ENCODE measurements at places on chromosomes 5 and 9.

GRCh38 chr9:114225561-114226212, 70.3 kb downstream of the COL27A1 start:
- no peak for DNase-seq

DNA sequence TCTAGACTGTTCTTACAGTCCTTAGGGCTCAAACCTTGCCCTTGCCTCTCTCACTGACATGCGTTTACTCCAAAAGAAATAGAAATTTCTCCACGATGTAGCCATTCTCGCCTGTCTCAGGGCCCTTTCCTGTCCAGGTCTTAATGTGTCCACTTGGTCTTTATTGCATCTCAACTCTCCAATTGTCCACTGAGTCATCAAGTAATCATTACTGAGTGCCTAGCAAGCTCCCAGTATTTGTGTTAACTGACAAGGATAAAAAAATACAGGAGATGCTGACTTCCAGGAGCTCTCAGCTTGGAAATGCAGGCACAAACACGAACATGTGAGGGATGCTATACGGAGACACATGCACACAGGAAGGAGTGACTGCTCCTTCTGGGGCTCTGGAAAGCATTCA, 147.3 kb downstream of the ARSB start:
- DNase-seq: no peak

DNA sequence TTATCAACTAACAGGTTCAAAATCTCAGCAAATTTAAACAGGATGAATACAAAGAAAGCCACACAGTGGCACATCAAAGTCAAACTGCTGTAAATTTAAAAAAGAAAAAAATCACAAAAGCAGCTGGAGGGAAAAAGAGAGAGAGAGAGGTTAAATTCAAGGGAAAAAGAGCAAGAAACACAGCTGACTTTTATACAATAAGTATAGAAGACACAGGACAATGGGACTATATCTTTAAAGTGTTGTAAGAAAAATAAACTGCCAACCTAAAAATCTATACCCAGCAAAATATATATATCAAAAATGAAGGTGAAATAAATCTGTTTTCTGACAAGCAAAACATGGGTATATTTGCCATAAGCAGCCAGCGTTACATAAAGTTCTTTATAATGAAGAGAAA, 261.5 kb downstream of the TLE1 start:
- peak; percentile 9 for DNase-seq

- peak; percentile 8 for DNase-seq
Observed at GRCh38 chr9:19967216-19967887, 178.5 kb upstream of the SLC24A2 start.

DNA sequence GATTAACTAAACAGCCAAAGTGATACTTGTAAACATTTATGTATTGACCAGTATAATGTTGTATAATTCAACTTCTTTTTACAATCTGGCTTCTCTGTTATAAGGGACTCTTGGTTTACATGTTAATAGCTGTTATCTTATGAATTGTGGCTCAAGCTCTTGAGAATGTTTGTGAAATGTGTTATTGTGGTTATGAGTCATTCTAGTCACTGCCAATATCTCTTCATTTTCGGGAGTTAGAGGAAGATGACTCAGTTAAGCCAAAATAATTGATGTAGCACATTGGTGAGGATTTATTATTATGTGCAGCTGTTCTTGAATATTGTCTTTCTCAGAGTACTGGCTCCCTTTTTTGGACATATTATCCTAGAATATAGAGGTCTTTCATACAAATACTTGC, 655.2 kb upstream of the RIOK2 start:
- DNase-seq: no peak

DNA sequence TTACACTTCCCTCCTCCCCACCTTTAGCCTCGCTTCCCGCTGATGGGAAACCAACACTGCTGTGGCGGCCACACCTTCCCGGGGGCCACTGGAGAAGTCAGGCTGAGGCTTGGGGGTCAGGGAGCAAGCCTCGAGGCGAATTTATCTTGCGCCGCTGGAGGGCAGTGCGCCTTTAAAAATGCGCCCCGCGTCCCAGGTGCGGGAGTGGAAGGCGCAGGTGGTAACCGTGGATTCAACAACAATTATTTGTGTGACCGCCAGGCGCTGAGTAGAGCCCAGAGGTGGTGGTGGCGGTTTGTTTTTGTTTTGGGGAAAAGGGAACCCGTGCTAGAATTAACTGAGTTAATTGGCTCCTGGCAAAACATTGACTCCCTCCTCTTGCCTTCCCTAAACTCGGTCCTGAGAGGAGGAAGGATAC, 1.1 kb downstream of the CFAP77 start:
- DNase-seq: peak; percentile 86

DNA sequence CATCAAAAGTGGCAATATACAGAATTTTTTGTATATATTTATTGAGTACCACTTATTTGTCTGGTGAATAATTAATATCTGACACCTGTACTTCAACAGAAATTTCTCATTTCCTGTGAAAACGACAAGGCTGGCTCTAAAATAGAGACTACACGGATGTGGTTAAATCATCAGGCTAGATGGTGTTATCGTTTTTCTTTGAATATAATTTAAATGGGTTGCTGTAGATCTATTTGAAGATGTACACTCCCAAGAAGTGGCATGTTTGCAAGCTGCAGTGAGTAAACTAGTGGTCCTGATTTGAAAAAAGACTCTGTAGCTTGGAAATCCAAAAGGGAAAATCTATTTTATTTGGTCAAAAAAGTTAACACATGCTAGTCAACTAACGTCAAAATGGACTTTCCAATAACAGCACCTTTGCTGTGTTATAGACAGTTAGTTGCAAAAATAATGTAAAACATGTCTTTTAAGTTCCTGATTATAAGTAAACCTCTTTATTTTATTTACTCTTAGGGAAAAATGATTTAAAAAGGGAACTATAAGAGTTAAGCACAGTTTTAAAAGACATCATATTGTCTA, 13.8 kb downstream of the ST8SIA4 start:
- DNase-seq: no peak

DNA sequence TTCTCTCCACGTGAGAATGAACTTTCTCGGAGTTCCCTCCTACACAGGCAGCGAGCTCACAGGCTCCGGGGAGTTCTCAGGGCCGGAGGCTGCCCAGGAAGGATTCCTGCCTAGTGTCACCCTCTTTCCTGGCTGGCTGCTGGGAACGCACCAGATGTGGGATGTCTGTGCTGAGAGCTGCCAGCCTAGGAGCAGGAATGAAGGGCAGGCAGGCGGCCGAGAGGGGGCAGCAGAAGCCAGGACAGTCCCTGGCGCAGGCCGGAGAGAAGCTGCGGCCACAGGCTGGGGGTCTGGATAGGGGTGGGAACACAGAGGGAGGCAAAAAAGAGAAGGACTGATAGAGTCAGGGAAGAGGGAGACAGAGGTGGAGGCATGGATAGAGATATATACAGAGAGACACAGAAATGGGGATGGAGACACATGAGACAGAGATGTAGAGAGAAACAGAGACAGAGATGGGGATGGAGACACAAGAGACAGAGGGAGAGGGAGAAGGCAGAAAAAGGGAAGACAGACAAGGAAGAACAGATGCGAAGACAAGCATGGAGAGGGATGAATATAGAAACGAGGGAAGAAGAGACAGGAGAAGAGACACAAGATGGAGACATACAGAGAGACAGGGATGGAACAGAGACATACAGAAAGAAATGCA, 25.3 kb upstream of the ENHO start:
- DNase-seq: no peak

GRCh38 chr5:93497096-93497495, 83.9 kb downstream of the NR2F1-AS1 start:
- DNase-seq: no peak

DNA sequence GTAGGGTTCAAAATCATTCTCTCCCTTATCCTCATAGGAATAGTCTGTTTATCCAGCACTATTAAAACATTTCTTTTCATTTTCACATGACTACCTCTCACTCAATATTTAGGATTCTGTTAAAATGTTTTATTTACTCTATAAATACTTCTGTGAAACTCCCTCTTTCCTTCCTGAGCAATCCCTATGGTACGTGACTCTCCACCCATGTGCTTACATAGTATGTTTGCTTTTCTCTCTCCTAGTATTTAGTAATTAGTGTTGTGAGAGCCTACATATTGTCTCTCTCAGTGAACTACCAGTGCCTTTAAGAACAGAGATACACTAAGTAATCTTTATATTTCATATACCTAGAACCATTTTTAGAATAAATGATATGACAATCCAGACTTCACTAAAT, 46.0 kb downstream of the PTPRD start:
- no peak for DNase-seq

GRCh38 chr5:149658299-149658698, 71.8 kb upstream of the PPARGC1B start:
- DNase-seq: no peak

DNA sequence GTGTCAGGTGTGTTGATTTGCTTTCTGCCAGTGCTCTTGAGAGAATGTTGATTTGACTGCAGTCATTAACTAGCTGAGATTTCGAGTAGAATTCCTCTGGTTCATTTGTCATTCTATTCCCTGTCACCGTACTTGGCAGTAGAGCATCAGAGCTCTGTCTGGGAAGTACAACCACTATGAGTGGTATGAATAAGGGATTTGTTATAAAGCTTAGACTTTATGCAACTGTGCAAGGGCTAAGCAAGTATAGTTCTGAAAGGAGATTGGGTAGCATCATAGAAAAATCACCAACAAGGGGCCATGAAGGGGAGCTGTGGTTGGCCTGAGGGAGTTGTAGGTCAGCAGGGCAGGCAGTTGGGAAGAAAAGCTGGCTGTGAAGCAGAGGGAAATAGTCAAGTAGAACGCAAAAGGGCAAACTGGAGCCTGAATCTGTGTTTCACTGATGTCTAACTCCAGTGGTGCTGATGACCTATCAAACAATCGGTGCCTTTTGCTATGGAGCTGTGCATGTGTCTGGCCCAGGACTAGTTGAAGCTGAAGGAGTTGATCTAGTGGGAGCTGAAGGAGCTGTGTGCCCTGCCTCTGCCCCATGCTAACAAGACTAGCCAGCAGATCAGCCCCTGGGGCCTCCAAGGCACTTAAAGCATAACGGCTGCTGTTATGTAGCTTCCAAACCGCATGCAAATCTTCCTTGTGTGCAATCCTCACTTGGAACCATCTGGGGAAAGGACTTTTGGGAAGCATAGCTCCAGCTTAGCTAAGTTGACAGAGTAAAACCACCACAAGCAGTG, 110.0 kb downstream of the SLC28A3 start:
- no peak for DNase-seq

GRCh38 chr9:2151171-2151570, 136.0 kb downstream of the SMARCA2 start:
- no peak for DNase-seq
